ENCODE measurements at places on chromosomes 1 and 21.

DNA sequence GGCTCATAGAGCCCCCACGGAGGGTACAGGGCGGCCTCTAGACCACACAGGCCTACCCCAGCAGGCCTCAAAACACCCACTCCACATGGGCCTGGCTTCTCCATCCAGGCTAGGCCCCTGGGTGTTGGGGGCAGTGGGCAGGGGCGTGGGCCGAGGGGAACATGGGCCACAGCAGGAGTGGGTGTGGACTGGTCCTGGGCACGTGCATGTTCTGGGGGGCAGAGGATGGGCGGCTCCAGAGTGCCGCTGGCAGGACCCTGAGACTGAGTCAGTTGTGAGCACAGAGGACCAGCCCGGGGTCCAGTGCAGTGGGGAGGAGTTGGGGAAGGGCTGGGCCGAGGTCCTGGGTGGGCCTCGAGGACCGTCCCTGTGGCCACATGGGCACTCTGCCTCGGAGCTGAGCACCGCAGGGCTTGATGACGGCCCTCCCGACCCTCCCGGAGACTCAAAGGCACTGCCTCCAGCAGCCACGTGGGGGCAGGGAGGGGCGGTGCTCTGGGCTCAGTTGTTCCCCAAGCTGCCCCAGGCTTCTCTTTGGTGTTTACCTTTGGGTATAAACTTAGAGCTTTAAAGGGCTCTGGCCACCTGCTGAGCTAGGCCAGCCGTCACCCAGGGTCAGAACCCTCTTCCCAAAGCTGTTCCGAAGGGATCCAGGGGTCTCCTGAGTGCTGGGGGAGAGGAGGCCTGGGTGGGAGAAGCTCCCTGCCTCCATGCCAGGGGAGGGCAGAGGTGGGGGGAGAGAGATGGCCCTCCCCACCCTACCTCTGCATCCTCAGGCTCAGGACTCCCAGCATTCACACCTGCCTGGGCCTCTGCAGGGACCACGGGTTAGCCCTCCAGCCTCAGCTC is 79.9 kb downstream of the MORN1 start:
- no peak for DNase-seq

DNA sequence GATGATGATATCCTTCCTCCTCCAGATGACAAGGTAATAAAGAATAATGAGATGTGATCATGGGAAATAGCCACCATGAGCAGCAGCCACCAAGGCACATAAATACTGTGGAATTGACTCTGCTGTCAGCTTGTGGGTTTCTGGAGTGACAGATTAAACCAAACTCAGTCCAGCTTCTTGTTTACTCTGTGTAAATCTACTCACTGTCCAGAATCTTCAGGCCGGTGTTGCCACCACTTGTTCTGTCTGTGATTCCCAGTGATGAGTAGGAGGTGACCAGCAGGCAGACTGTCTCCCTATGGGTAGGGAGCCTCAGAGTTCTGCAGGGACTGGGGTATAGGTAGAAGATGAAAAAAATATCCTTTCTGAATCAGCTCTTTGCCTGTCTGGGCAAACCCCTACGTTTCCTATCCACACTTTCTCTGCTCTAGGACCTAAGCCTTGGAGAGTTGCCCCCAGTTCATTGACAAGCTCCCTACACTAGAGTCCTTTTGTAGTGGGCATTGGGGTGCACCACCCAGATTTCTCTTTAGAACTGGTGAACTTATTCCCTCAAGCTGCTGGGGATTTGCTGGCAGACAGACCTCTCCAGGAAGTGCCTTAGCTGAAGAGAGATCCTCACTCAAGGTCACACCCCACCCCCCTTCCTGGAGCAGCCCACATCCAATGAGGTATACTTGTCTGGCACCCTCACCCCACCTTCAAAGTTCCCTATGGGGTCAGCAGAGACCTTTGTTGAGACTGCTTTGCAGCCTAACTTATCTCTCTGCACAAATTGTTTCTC is 47.6 kb downstream of the ATP1A1 start:
- no peak for DNase-seq

GRCh38 chr1:7198664-7199063 is 413.4 kb downstream of the CAMTA1 start:
- DNase-seq: no peak

DNA sequence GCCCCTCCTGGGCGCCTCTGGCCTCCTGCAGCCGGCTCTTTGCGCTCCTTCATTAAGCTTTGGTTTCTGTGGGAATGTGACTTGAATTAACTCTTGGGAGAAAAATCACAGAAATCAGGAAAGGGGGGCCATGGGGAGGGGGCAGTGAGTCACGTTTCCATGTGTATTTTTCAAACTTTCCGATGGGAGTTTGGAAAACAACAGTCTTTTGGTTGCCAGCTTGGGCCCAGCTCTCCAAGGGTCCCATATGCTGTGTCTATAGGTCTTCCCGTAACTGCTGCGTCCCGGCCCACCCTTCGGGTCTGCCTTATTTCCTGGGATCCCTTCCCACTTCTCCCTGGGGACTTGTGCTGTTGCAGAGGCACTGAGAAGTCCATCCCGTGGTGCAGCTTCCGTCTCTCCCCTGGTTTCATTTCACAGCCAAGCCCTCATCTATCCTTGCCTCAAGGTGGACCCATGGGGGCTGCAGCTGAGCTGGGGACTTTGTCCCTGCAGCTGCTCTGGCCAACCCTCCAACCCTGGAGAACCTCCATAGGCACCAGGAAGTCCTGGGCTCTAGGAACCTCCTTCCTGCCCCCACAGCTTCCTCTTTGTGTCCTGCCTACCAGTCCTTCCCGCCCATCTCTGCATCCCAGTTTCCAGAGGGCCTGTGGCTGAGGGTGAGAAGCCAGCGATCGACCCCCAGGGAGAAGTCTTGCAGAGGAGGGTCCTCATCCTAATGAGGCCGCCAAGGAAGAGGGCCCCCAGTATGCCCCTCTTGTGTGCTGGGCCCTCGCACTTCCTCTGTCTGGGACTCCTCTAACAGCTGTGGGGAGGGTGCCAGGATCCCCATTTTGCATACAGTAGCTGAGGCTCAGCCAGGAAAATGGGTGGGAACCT is 11.6 kb upstream of the LMNA start:
- DNase-seq: no peak

DNA sequence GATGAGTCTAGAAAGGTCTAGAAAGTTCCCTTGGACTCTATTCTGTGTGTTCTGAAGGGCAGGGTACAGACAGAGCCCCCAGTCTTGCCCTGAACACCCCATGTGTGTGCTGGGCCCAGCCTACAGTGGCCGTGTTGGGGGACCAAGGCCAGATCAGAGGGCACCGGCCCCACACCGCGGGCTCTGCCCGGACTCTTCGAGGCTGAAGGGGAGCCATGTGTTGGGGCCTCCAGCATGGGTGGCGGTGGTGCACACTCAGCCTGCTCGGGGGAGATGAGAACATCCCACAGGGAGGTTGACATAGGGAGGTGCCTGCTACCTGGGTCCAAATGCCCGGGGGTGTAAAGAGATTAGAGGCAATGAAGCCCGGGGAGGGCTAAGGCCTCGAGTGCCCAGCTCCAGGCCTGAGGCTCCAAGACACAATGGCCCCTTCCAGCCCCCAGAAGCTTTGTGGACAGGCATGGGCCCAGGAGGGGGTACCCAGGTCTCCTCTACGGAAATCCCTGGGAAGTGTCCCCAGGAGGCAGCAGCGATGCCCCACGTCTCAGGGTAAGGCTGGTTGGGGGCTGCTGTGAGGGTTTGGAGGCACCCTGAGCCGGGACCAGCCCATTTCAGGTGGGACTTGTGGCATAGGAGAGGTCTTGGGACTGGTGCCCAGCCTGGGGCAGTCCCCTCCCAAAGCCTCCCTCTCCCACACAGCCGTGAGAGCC is 12.1 kb downstream of the ARHGEF16 start:
- DNase-seq: no peak

GRCh38 chr1:33342041-33342723 is 21.3 kb upstream of the A3GALT2 start:
- DNase-seq: no peak

- DNase-seq: no peak
Observed at GRCh38 chr1:89594096-89594740, 38.7 kb upstream of the LRRC8C start.

DNA sequence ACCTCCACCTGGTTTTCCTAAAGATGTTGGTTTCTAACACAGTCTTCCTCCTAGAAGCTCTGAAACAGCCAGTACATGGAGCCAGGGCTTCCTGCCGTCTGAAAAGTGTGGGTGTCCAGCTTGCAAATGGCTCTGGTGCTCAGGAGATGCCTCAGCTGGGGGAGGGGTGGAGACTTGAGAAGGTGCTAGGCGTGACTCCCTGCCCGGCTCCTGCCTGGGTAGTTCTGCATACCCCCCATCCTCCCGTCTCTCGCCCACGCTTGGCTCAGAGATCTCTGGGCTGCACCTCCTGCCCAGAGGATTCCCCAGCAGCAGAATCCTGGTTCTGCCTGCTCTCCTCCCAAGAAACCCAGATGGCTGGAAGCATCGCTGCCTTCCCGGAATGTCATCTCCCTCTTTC is 16.9 kb downstream of the STUM start:
- no peak for DNase-seq

GRCh38 chr1:101632548-101633272 is 364.0 kb downstream of the OLFM3 start:
- DNase-seq: no peak

GRCh38 chr1:218815076-218815475 is 358.6 kb upstream of the LYPLAL1 start:
- no peak for DNase-seq

GRCh38 chr21:43911935-43912487 is 47.0 kb downstream of the AGPAT3 start:
- DNase-seq: no peak

DNA sequence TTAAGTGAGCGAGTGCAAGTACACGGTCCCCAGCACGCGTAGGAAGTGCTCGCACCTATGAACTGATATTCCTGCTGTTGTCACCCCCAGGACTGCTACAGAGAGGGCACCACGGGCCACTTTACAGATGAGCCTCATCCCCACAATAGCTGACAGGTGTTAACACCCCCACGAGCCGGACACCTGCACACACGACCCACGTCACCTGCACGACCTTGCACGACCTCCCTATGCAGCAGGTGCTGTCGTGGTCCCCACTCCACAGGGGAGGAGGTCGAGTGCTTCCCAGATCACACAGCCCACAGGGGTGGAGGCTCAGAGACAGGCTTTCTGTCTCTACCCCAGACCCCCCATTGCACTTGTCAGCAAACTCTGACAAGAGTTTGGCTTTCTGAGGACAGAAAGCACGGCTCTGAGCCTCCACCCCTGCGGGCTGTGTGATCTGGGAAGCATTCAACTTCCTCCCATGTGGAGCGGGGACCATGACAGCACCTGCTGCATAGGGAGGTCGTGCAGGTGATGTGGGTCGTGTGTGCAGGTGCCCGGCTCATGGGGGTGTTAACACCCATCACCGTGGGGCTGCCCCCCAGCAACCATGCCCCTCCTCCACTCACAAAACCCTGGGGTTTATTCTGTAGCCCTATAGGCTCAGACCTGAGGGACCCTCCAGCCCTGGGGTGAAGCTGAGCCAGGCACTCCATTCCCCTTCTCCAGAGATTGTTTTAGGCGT is 80.8 kb downstream of the MATN1 start:
- no peak for DNase-seq

- DNase-seq: no peak
Observed at GRCh38 chr1:167512046-167512654, 6.2 kb downstream of the CD247 start.

DNA sequence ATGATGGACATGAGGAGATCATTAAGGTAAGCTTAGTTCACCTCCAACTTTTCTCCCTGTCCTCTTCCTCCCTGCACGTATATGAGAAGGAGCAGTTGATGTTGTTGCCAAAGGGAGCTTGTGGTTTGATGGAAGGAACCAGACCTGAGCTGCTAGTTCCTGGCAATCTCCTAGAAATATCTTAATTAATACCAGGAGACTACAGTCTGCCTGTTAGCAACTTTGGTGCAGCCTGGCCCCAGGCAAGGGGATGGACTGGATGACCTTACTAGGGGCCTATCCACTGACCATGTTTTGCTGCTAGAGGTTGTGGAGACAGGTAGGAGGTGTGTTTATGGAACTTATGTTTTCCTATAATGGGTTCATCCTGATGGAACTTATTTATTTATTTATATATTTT is 22.6 kb downstream of the TUFT1 start:
- no peak for DNase-seq

- no peak for DNase-seq
Observed at GRCh38 chr1:8239039-8239305, 78.9 kb upstream of the SLC45A1 start.

DNA sequence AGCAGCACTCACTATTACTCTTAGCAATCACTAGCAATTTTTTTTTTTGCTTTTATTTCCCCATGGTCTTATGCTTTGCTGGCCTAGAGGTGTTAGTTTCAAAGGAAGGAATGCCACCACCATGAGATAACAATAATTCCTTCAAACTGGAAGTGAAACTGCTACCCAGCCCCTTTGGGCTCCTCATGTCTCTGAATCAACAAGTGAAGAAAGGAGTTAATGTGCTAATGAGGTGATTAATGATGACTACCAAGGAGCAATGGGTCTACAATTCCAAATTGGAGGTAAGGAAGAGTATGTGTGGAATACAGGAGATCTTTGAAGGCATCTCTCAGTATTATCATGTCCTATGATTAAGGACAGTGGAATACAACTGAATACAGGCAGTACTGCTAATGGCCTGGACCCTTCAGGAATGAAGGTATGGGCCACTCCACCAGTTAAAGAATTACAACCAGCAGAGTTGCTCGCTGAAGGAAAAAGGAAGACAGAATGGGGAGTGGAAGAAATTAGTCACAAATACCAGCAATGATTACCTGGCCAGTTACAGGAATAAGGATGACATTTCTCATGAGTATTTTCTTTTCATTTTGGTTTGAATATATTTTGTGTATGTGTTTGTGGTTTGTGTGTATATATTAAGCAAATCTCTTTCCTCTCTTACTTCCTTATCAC is 652.9 kb downstream of the ADGRL2 start:
- DNase-seq: no peak

- no peak for DNase-seq
Observed at GRCh38 chr1:113742515-113742914, 16.8 kb downstream of the PHTF1 start.

- DNase-seq: no peak
Observed at GRCh38 chr1:194975913-194976312, 1632.3 kb downstream of the KCNT2 start.

DNA sequence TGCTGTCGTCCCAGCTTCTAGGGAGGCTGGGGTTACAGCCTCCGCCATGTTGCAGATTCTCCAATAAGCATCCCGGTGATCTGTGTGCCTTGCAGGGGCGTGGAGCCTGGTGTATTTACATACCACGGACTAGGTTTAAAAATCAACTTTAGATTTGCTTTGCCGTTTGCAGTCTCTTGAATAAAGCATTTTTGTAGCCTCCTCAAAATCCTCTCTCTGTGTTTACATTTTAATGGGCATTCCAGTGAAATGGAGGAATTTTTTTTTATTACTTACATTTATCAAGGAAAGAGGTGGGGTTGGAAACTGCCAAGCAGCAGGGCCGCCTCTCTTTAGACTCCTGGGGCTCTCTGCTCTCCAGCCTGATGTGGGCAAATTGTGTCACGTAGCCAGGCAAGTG is 437.5 kb upstream of the VAMP3 start:
- no peak for DNase-seq
